ENCODE measurements at places on chromosomes 4 and X.

DNA sequence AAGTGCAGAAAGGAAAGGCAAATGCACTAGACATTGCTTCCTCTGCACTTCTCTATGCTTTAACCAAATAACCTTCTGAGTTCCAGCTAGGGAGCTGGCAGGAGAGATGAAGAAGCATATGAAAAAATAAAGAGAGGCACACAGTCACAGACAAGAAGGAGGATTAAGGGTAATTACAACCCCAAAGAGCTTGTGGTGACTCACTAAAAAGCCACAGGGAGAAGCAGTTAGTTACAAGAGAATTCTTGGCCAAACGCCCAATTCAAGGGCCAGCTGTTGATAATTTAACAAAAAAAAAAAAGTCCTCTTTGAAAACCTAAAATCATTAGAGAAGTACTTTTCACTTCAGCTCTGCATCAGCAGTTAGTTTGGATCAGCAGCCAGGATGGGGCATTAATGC lies 478.0 kb downstream of the KCNIP4 start:
- no peak for DNase-seq

GRCh38 chr4:175947117-175947722 lies 118.4 kb upstream of the WDR17 start:
- no peak for DNase-seq

DNA sequence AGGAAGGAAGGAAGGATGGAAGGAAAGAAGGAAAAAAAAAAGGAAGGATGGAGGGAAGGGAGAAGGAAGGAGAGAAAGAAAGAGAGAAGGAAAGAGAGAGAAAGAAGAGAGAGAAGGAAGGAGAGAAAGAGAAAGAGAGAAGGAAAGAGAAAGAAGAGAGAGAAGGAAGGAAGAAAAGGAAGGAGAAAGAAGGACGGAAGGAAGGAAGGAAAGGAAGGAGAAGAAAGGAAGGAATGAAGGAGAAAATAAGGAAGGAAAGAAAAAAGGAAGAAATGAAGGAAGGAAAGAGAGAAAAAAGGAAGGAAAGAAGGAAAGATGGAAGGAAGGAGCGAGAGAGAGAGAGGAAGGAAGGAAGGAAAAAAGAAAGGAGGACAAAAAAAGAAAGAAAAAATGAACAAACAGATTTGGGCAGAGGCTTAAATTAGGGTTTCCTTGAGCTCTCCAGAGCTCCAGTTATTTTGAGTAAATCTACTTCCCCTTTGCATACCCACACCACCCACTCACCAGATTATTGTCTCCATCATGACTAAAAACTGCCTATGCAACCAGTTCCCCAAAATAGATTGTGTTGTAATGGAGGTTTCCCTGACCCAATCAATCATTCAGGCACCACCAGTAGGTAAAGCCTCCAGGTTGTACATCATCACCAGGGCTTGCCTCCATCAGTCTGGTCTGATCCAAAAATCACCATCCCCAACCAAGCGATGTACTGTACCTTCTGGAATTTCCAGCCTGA lies 1722.9 kb upstream of the PCDH10 start:
- no peak for DNase-seq

- DNase-seq: no peak
Measured at GRCh38 chrX:110194977-110195376, 122.9 kb downstream of the AMMECR1 start.

DNA sequence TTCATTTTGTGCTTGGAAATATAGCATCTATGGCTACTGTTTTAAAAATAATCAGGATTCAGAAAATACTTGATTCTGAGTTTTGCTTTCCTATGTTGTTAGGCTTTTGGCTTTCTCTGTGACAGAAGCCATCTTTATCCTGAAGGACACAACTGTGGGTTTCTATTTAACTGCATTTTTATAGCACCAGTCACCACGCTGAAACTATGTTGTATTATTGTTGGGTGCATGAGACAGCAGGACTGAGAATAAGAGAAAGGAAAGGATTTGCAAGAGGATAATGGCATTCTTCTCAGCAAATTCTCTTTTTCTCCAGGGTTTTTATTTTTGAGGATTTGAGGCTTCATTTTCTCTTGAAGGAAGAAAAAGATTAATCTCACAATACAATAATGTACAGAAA lies 10.1 kb upstream of the NEUROG2 start:
- DNase-seq: no peak

GRCh38 chr4:5474756-5475155 lies 233.6 kb downstream of the EVC2 start:
- DNase-seq: no peak

DNA sequence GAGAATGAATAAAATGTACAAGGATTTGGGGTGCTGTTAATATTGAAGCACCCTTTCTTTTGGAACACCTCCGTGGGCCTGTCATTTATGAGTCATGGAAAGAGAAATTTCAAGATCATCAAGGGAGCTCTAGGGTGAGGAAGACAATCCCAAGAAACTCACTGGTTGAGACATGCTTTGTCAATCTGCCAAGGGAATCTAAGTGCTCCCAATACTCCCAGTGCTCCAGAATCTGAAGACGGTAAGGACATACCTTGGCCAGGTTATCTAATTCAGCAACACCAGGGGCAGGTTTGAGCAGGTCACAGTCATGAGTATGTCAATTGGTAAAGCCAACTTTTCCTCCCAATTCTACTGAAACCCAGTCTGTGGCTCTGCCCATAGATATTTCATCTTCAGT lies 556.4 kb upstream of the CPEB2 start:
- no peak for DNase-seq

DNA sequence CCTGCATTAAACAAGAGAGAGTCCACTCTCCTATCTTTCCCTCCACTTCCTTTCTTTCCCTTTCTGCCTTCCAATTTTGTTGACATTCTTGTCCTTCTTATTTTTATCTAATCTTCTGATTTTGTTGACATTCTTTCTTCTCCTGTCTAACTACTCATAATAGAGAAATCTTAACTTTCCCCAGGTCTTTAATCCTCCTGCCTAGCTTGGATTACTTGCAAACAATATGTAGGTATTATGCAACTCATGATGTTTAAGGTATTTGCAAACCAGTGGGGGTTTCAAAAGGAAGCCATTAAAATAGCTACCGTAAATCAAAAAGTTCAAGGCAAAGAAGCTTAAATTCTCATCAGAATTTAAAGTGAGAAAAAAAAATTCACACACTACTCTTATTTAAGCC lies 53.9 kb downstream of the PROM1 start:
- no peak for DNase-seq

DNA sequence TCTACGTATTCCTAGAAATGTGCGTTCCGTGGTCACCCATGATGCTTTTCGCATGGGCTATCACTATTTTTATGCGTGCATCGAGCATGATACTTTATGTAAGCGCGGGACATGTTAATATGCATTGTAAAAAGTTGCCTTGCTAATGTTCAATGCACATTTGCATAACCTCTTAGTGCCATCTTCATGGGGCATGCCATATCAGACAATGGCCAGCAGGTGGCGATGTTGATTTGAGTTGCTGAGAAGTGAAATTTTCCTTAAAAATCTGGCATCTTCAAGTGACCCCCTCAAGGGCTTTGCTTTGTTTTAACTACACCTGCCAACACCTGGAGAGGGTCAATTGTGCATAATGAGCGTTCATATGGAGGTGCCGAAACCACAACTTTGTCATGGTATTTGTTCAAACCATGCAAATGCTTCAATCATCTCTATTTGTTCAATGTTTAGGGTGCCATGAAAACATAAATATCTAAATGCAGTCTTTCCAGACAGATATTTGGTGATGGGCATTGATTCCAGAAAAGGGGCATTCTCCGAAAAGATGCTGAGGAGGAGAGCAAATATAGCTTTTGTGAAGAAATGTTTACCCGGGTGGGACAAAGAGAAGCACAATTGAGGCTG lies 833.9 kb upstream of the PRKX start:
- no peak for DNase-seq

GRCh38 chrX:24166078-24166477 lies 16.5 kb downstream of the ZFX start:
- DNase-seq: no peak

- DNase-seq: no peak
Measured at GRCh38 chr4:107721436-107722100, 1.5 kb upstream of the PAPSS1 start.

DNA sequence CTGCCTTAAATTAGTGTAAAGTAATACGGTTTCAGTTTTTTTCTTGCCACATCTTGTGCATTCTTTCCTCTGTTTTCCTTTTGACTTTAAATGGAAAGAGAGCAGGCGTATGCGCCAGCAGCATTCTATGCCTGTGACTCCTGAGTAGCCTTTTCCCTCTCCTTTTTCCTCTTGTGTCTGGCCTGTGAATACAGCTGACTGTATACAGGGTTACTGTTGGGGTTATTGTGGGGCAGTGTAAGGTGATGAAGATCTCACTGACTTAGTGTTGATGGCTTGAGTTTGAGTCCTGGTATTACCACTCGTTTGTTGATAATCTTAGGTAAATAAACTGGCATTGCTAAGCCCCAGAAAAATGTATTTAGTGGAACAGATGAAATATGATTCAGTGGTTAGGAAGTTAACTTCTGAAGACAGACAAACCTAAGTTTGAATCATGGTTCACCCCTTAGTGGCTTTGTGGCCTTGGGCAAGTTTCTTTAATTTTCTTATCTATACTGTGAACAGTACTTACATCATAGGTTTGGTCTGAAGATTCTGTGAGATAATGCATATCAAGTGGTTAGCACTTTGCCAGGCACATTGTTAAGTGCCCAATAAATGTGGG lies 105.1 kb downstream of the FNIP2 start:
- DNase-seq: no peak

DNA sequence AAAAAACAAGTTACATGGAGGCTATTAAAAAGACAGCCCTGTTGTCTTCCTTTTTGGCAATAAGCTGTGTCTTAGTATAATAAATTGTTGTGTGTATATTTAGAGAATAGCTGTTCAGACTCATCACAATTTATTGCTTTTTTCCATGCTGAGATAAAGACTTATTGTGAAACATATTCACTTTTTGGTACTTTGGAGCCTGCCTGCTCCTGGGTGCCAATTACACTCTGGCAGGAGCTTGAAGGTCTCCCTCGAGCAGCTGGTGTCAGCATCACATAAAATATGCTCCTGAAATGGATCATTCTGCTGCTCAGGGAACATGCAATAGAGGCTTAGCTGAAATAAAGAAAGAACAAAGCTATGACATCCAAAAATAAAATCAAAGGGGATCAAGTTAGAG lies 211.6 kb upstream of the DKK2 start:
- DNase-seq: no peak

DNA sequence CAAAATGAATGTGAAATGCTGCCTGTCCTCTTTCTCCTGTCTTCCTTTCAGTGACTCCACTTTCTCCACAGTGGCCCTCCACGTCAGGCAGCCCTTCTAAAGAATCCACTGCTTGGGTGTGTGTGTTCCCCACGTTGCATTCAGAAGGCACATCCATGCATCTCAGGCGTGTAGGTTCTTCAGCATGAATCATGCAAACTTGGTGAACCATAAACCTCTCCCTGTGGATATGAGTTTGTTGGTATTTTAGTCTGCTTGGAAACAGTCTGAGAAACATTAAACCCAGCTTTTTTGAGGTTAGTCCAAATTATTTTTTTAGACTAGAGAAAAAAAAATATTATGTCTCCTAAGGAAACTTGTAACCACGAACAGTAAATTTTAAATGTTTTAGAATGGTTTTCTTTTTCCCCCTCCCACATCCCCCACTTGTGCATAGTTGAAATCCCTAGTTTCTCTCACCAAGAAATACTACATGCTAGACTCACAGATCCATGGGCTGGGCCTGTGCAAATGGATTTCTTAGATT lies 251.6 kb downstream of the CBR4 start:
- no peak for DNase-seq

DNA sequence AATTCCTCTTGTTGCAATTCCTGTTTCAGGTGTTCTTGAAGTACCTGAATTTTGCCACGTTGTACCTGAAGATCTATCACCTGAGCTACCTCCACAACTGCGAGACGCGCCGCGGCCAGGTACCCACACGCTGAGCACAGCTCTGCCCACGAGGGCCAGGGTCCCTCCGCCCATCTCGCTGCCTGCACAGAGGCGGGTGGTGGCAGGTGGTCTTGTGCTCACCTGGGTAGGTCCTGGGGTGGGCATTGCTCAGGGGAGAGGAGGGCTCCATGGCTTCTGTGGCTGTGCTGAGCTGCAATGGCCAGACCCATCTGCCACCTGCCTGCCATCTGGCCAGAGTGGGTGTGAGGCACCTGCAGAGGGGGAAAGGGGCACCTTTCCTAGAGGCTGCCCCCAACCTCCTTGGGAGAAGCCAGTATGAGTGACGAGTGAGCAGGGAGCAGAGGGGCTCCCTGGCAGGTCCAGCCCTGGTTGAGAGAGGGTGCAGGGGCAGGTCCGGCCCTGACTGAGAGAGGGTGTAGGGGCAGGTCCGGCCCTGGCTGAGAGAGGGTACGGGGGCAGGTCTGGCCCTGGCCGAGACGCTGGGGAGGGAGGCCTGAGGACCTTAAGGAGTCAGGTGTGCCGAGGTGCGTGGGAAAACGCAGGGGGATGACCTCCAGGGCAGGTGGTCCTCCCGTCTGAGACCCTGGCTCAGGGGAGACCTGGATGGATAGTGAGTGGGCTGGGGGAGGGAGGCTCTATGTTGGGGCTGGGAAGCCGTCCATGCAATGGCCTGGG lies 10.7 kb downstream of the PDE6B start:
- no peak for DNase-seq

DNA sequence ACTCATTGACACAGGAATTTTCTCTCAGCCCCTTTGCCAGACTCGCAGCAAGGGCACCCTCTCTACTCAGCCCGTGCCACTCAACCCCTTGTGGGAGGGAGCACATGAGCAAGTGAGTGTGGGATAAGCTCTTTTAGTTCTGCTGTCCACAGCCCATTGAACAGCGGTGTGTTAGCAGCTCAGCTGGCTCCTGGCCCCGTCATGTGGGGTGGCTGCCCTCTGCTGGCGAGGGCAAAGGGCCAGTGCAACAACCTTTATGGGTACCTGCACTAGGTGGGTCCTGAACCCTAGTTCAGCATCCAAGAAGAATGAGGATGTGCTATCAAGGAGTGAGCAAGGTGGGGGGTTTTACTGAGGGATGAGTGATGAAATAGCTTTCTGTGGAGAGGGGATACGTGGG lies 85.0 kb upstream of the ZNF81 start:
- DNase-seq: no peak

DNA sequence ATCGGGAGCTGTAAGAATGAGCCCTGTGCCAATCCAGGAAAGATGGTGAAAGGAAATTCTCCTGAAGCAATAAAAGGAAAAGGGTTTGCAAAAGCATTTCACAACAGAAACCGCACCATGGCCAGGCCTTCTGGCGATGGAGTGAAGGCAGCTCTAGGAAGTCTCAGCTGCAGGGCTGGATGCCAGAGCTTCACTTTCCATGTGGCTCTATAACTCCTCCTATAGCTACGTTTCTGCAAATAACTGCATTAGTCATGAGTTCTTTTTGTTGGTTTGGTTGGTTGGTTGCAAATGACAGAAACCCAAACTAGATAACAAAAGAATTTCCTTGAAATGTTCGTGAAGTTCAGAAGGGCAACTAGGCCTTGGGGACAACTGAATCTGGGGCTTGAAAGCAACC lies 84.6 kb downstream of the RELL1 start:
- DNase-seq: no peak

DNA sequence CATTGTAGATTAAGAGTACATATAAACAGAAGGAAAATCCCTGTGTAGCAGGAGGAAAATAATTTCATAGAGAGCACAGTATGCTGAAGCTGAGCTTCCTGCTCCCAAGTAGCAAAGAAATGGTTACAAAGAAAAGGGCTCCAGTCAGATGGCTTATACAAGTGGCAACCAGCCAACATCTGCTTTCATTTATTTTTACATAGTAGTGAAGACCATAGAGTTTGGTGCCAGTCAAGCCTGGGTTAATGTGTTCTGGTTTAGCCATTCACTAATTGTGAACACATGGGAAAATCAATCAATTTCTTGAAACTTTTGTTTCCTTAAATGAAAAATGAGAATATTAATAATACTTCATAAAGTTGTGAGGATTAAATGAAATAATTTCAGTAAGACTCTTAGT lies 111.3 kb upstream of the ELOVL6 start:
- DNase-seq: no peak

Measured in activated T-helper 1 cell treated with anti-CD3 and anti-CD28 coated beads, Interleukin-12 subunit alpha, Interleukin-12 subunit beta, Interleukin-2, Interleukin-4 antibody, amounts not matched to agents 30 ng/mL and 10 ng/mL and 1 ng/mL, durations not matched to agents 14 hours and 24 hours and 36 hours (primary cell).